ENCODE measurements at places on chromosomes 6 and 20.

DNA sequence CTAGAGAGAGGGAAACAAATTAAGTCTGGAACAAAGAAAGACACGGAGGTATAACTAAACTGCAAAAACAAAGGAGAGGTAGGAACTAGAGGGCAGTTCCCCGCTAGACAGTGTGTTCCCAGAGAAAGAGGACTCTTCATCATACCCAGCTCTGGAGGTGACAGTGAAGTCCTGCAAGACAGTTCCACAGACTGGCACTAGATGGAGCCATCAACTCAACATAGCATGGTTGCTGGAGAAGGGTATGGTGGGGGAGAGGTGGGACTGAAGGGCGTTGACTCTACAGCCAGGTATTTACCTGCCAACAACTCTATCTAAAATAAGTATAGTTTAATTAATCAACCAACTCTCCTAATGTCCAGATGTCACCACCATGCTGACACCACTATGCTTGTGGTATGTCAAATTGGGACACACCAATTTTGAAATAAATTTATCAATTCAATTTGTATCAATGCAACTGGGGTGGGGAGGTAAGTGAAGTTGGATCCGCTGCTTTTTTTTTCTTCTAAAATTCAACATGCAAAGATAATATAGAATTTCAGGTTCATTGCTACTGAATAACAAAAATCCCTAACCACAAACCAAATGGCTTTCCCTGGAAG, 9.7 kb downstream of the BACH2 start:
- peak; percentile 31 for DNase-seq

DNA sequence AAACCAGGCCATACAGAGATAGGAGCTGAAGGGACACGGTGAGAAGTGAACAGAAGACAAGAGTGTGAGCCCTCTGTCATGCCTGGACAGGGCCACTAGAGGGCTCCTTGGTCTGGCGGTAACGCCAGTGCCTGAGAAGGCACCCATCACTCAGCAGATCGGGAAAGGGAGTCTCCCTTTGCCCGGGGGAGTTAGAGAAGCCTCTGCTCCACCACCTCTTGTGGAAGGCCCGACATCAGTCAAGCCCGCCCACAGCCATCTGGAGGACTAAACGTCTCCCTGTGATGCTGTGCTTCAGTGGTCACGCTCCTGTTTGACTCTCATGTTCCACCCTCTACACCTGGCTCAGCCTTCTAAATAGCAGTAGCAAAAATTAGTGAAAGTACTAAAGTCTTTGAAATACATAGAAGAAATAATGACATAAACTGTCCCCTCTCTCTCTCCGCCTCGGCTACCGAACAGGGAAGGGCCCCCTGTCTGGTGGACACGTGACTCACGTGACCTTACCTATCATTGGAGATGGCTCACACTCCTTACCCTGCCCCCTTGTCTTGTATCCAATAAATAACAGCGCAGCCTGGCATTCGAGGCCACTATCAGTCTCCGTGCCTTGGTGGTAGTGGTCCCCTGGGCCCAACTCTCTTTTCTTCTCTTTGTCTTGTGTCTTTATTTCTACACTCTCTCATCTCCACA, 66.7 kb downstream of the RPP21 start:
- DNase-seq = peak; percentile 43

GRCh38 chr6:53647462-53648094, 18.0 kb downstream of the KLHL31 start:
- DNase-seq = no peak

DNA sequence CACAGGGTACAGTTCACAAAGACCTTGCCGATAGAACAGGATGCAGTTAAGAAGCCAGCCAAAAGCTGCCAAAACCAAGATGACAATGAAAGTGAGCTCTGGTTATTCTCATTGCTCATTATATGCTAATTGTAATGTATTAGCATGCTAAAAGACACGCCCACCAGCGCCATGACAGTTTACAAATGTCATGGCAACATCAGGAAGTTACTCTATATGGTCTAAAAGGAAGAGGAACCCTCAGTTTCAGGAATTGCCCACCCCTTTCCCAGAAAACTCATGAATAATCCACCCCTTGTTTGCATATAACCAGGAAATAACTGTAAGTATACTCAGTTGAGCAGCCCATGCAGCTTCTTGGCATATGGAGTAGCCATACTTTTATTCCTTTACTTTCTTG, 748.7 kb downstream of the QKI start:
- no peak for DNase-seq

- no peak for DNase-seq
Measured at GRCh38 chr6:2713473-2714110, 37.1 kb downstream of the MYLK4 start.

DNA sequence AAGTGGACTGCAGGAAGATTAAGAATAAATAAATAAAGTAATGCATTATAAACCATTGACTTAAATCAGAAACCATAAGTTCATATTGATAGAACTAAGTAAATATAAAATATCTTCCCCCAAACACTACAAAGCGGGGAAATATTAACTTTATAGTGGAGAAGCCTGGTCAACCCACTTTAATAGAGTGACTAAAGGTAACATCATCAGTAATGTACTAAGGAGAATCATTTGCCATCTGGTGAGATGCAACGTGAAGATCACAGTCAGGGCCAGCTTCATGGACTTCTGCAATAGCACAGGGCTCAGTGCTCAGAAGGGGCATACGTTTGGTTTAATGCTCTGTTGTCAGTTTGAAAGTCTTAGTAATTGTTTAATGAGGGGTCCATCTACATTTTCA, 58.8 kb upstream of the CD83 start:
- no peak for DNase-seq

DNA sequence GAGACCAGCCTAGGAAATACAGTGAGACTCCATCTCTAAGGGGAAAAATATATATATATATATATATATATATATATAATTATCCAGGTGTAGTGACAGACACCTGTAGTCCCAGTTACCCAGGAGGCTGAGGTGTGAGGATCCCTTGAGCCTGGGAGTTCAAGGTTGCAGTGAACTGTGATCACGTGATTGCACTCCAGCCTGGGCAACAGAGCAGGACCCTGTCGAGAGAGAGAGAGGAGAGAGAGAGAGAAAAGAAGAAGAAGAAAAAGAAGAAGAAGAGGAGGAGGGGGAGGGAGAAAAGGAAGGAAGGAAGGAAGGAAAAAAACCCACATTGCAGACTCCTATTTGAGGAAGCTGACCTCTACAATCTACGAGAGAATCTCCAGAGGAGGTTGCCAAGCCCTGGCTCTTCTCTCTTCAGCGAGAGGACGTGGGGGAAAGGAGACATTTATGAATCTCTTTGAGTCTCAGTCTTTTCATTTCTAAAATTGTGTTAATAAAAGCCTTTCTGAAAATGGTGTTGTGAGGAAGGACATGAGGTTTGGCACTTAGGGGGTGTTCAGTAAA, 49.7 kb downstream of the COL11A2 start:
- DNase-seq = no peak

- no peak for DNase-seq
Measured at GRCh38 chr6:164130585-164130984, 716.1 kb downstream of the QKI start.

GRCh38 chr20:47503685-47504084, 2.0 kb downstream of the NCOA3 start:
- no peak for DNase-seq

GRCh38 chr6:166165558-166166313, 1.9 kb downstream of the TBXT start:
- DNase-seq = no peak

GRCh38 chr6:161829291-161829729, 555.4 kb upstream of the AGPAT4 start:
- DNase-seq = no peak

DNA sequence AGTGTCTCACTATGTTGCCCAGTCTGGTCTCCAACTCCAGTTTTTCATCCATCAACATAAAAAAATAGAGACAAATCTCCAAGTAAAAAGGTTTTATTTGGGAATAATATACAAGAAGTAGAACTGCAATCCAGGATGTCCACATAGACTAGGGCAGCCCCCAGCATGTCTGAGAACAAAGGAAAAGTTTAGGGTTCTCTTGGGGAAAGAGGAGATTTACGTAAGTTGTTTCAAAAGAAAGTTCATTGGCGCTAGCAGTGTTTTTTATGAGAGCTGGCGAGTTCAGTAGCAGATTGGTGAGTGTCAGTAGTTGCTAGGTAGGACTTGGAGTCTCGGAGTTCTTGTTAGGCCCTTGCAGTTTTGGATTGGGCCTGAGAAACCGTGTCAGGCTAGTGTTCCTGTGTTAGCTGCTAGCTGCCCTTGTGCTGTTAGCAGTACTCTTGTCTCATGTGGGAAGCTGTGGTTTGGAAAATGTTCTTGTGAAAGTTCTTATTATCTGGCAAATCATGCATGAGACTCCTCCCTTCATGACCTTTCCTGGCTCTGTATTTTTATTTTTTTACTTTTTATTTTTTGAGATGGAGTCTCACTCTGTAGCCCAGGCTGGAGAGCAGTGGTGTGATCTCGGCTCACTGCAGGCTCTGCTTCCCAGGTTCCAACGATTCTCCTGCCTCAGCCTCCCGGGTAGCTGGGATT, 24.7 kb downstream of the TTLL9 start:
- no peak for DNase-seq

GRCh38 chr20:17675519-17676377, 6.3 kb downstream of the RRBP1 start:
- DNase-seq = no peak

DNA sequence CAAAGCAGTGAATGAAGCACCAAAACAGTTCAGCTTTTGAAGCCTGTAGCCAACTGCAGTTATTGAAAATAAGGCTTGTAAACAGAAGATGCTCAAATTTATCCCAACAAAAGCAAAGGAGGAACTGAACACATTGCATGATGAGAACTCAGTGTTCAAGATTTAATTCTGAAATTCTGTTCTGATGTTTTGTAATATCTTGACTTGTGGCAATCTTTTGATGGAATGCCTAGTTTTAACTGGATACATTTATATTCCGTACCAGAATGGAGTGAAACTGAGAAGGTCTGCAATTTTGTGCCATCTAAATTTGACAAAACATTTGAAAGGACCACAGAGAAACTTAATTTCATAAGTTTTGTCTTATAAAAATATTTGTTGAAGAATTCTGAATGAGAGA, 17.5 kb downstream of the FYN start:
- no peak for DNase-seq

DNA sequence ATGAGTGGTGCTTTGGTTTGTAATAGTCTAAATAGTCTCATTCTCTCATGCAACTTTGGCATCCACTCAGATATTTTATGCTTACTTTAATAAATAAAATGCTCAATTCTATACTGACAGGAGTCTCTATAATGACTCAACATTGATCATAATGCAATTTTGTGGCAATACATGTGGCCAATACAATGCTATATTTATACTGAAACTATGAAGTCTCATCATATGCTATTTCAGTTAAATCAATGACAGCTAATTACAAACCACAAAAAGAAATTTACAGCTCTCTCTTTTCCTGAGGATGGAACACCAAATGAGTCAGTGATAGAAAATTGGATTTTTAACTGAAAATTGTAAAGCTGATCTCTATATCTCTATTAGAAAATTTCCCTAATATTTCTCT, 77.1 kb downstream of the WASF1 start:
- DNase-seq = no peak

GRCh38 chr6:162371121-162371520, 356.4 kb downstream of the PRKN start:
- DNase-seq = no peak

DNA sequence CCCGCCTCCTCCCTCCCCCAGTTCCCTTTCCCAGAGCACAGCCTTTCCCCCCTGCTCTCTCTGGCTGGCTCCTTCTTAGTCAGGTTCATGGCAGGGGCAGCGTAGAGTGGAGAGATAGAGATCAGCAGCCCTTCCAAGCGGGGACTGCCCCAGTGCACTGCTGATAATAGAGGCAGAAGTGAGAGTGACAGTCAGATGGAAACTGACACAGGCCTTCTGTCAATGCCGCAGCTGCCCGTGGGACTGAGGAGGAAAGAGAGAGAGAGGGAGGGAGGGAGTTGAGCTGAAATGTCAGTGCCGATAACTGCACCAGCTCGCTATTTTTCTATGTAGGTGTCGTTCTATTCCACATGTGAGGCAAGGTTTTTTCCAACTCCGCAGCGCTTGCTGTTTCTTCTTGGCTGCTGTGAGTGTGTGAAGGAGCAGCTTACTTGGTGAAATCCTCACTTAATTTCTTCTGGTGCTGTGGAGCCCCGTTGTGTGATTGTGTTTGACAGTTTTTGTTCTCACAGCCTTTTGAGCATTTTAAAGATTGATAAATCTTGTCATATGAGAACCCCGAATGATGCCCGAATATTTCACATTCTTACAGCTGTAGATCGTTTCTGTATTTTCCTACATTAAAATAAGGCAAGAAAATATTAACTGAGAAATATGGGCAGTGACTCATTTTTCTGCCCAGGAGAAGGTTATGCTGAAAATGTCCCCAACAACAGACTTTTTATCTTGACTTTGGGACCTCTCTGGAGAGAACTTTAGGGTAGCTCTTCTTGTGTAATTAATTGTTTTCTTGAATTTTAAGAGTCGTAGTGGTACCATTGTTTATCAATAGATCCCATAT, 386.4 kb upstream of the MMS22L start:
- no peak for DNase-seq

DNA sequence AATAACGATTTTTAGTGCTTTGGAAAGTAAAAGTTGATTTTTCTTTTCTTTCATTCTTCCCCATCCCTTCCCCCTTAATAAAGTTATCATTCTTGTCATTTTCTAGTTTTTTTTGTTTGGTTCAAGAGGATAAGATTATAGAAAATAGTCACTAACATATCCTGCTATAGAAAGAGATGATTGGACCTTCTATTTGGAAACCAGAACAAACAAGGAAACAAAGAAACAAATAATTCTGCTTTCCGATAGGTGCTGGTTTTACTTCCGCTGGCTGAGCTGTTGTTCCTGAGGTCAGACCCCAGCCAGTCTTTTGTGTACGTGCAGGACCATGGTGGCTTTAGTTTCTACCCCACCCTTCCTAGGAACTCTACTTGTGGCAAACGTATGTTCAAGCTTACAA, at the start of gene CDH26:
Gene CDH26 (plus strand): TSS at position 301 of the 400 bp plus-strand sequence. CDS start 304 bp downstream, outside the sequence.
- no peak for DNase-seq
